ENCODE measurements at places on chromosomes 2 and 18.

DNA sequence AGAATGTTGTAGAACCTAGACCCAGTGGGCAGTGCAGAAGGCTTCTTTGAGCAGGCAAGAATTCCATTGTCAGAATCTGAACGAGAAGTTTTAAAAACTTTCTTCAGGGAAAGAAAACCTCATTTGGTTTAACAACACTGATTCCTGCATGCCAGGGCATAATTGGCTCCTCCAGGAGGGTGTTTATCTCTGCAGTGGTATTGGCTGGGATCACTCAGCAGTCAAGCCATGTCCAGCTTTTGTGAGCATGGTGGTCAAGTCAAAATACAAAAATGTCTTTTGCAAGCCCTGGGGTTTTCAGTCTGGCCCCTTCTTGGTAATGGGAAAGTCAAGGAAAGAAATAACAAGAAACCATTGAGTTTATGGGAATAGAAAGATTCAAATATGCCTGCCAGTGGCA, 28.3 kb downstream of the FHOD3 start:
- DNase-seq = no peak

GRCh38 chr2:104870100-104870975, 16.4 kb downstream of the POU3F3 start:
- DNase-seq = no peak

DNA sequence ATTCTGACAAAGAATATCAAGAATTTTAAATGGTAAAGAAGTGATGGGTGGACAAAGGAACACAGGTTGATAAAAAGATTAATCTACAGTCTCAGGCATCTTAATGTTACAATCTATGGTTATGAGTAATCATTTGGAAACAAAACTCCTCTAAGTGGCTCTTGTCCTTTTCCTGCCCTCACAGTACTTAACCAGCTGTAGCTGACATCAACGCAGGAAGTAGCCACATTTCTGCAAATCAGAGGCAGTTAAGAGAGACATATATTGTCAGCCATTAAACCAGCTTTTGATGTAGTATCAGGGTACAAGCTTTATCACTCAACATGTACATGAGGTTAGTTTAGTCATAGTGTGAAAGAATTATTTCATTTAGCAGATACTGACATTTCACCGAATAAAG, 244.6 kb downstream of the NR4A2 start:
- peak; percentile 30 for DNase-seq

GRCh38 chr2:17637131-17637906, 96.8 kb downstream of the VSNL1 start:
- no peak for DNase-seq

DNA sequence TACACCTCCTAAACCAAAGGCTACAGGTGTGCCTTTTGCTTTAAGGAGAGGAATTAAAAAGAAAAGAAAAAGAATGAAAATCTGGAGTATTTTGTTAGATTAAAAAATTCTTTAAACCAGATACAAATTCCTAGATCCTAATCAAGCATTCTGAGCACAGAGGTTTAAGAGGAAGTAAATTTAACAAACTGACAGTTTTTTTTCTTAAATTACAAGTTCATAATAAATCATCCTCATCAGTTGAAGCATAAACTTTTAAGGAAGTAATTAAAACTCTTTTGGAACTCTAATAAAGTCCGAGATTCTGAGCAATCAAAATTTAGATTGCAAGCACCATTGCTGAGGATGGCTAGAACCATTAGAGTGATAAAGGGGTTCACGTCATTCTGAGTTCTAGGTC, 75.1 kb downstream of the POLE4 start:
- DNase-seq = no peak

GRCh38 chr2:151171186-151171585, 90.5 kb downstream of the RBM43 start:
- no peak for DNase-seq

GRCh38 chr2:121360566-121361300, 75.7 kb upstream of the TFCP2L1 start:
- no peak for DNase-seq

DNA sequence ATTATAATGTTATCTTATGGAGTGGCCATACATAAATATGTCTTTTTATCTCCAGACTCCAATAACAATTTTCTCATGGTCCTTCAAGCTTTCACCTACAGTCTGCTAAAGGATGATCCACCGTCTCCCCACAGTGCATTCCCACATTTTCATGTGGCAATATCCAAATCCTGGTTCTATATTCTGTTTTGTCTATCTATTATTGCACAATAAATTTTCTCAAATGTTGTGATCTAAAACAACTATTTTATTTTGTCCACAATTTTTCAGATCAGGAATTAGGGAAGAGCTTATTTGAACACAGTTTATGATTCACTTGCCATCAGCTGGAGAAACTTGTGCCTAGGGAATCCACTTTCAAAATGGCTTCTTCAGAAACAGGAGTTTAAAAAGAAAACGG, 614.4 kb upstream of the TMEFF2 start:
- DNase-seq = no peak

All from retinal pigment epithelial cell (primary cell).